ENCODE measurements at places on chromosomes 3 and 15.

GRCh38 chr3:165196577-165197480, 645 bp upstream of the SLITRK3 start:
- DNase-seq, result no peak

GRCh38 chr3:141375381-141376301, 7.3 kb downstream of the ZBTB38 start:
- DNase-seq, result no peak

- DNase-seq, result no peak
Observed at GRCh38 chr3:168684519-168684918, 588.8 kb upstream of the GOLIM4 start.

GRCh38 chr3:10219737-10220136, 28.5 kb upstream of the TATDN2 start:
- DNase-seq, result no peak

- DNase-seq, result no peak
Observed at GRCh38 chr3:14201940-14202684, 23.5 kb downstream of the LSM3 start.

Data from stimulated activated CD4-positive, alpha-beta T cell treated with anti-CD3 and anti-CD28 coated beads, Interleukin-4, amount 100 ng/mL, for 48 hours (primary cell).